SK-MEL-5 (cell line): ENCODE measurements at places on chromosomes 4 and X. TPM values are rescaled to one million over a fixed set of nuclear protein-coding genes. Genes with fewer than 3 reads are reported as not detected.

The TLR8 gene
- total RNA-seq: not detected in 2 replicates

The CXCL9 gene
- total RNA-seq: 0.13 and 0.21 TPM in 2 replicates

The USP9X gene
- 78.9 and 92.2 TPM in 2 replicates for total RNA-seq

The C4orf50 gene
- total RNA-seq: 0.03 TPM in 2 replicates

The RRAGB gene
- 9.9 TPM in 2 replicates for total RNA-seq

The HSFX1 gene
- 0.74 and 0.85 TPM in 2 replicates for total RNA-seq

The GABRA4 gene
- not detected in 2 replicates for total RNA-seq

The PHEX gene
- 0.16 and 0.32 TPM in 2 replicates for total RNA-seq

The ERAS gene
- 0.40 TPM in 1 of 2 replicates, not detected in the other for total RNA-seq

The FRMD7 gene
- 0.05 TPM in 1 of 2 replicates, not detected in the other for total RNA-seq

The LINC00632 gene
- 3.1 and 3.9 TPM in 2 replicates for total RNA-seq

The CACNA1F gene
- total RNA-seq: not detected in 2 replicates

The ADAM29 gene
- not detected in 2 replicates for total RNA-seq

The CLDN22 gene
- total RNA-seq: not detected in 2 replicates

The TLL1 gene
- total RNA-seq: not detected in 2 replicates

The VMA21 gene
- 89.7 and 95.4 TPM in 2 replicates for total RNA-seq

The DOK7 gene
- total RNA-seq: not detected in 2 replicates

The GAGE1 gene
- total RNA-seq: 63.9 and 67.5 TPM in 2 replicates

The IGBP1 gene
- total RNA-seq: 148 and 154 TPM in 2 replicates

The FAM9B gene
- 0.11 and 0.13 TPM in 2 replicates for total RNA-seq

The DAPP1 gene
- total RNA-seq: not detected in 2 replicates

The SLC7A11 gene
- total RNA-seq: 52.1 and 53.5 TPM in 2 replicates

The STATH gene
- 1.1 and 1.6 TPM in 2 replicates for total RNA-seq

The SASH3 gene
- total RNA-seq: not detected in 2 replicates

The PHOX2B gene
- total RNA-seq: not detected in 2 replicates

The GPC4 gene
- total RNA-seq: 3.2 and 3.6 TPM in 2 replicates

The RIPPLY1 gene
- not detected in 2 replicates for total RNA-seq

The SMR3B gene
- total RNA-seq: not detected in 2 replicates

The EGFL6 gene
- not detected in 2 replicates for total RNA-seq

The TAF1 gene
- 13.1 and 14.3 TPM in 2 replicates for total RNA-seq

The TMPRSS11D gene
- not detected in 2 replicates for total RNA-seq

The ABLIM2 gene
- 0.29 and 0.51 TPM in 2 replicates for total RNA-seq

The RAB40AL gene
- not detected in 2 replicates for total RNA-seq

The STBD1 gene
- total RNA-seq: 0.29 and 1.2 TPM in 2 replicates
